ENCODE measurements at places on chromosomes 2 and 18. TPM values are rescaled to one million over a fixed set of nuclear protein-coding genes. Genes with fewer than 3 reads are reported as not detected.
A peak's percentile ranks its signal among the peaks of the same experiment; 100 is the strongest.

DNA sequence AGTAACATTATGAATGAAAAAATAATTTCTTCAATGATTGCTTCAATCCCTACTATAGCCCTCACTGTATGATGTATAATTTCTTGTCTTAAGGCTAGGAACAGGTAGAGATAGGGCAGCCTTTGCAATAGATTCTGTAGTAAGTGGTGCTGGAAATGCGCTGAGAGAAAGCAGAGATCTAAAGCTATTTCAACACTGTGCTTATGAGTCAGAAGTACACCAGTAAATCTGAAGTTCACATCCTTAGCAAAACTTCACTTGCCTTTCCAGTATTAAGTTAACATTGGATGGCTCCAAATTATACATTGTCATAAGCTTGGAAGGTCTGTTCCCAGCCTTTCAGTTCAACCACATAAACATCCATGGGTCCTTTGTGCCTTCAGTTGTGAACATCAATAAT, 178.2 kb upstream of the EPHA4 start:
- H3K36me3 ChIP-seq = no peaks in the 10 kb centered on the region
- H3K27ac ChIP-seq = no peak overlapping the region
- DNase-seq = no peak
- H3K4me1 ChIP-seq = no peaks in the 10 kb centered on the region

GRCh38 chr2:151610310-151610709, 124.0 kb downstream of the NEB start:
- H3K27ac ChIP-seq = no peak overlapping the region
- no peaks in the 10 kb centered on the region for H3K4me1 ChIP-seq
- no peak overlapping the region for H3K4me3 ChIP-seq
- no peak for DNase-seq
- no peaks in the 10 kb centered on the region for H3K27me3 ChIP-seq

The INPP5D gene
- total RNA-seq = 32.0 TPM

- no peak for DNase-seq
- no peaks in the 10 kb centered on the region for H3K4me1 ChIP-seq
- no peak overlapping the region for H3K4me3 ChIP-seq
- peaks cover 70% of the 10 kb centered on the region for H3K36me3 ChIP-seq
- H3K27ac ChIP-seq = no peak overlapping the region
- no peaks in the 10 kb centered on the region for H3K27me3 ChIP-seq
Measured at GRCh38 chr2:186645999-186646398, 47.9 kb upstream of the FAM171B start.

The IGFBP5 gene
- total RNA-seq = 145 TPM

GRCh38 chr2:225337183-225337582, 62.3 kb upstream of the NYAP2 start:
- H3K36me3 ChIP-seq = no peaks in the 10 kb centered on the region
- H3K4me3 ChIP-seq = no peak overlapping the region
- no peaks in the 10 kb centered on the region for H3K4me1 ChIP-seq
- no peak overlapping the region for H3K27ac ChIP-seq

- DNase-seq = no peak
- no peak overlapping the region for H3K4me3 ChIP-seq
- no peaks in the 10 kb centered on the region for H3K36me3 ChIP-seq
- H3K4me1 ChIP-seq = no peaks in the 10 kb centered on the region
Measured at GRCh38 chr2:14081521-14081920, 551.0 kb upstream of the LRATD1 start.

DNA sequence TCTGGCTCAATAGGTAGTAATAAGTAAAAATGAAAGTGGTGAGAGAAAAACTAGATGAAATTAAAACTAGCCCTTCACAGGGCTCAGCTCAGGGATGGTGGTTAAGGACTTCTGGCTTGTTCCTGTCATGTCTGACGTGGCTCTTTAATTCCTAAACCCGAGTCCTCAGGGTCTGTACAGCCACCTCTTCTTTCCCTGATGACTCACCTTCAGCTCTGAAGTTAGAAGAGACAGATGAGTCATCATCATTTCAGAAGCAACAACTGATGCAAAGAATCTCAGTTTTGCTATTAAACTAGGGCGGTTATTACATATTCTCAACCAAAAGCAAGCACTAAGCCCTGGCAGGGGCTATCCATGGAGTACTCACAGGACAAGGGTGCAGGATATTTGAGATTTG, 24.0 kb upstream of the ITGB6 start:
- H3K27ac ChIP-seq = peak overlapping the region; percentile 82
- H3K27me3 ChIP-seq = no peaks in the 10 kb centered on the region
- DNase-seq = no peak

DNA sequence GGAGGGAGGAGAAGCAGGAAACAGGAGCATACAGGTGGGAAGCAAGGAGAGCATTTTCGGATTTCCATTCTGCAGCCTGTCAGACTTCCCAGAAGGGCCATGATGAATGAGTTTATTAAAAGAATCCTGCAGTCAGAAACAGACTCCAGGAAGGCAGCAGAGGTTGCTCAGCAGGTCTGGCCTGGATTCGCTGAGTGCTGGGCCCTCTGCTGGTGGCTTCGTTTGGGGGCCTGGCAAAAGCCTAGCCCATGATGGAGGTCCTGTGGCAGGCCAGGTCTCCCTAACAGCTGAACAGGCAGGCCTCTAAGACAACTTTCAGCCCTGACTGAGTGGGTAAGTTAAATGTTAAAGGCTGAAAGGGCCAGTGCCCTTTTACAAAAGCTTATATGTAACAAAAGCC, 108.2 kb upstream of the CAPN13 start:
- no peaks in the 10 kb centered on the region for H3K27me3 ChIP-seq
- peak; percentile 56 for DNase-seq
- no peaks in the 10 kb centered on the region for H3K4me1 ChIP-seq
- H3K4me3 ChIP-seq = no peak overlapping the region
- no peaks in the 10 kb centered on the region for H3K36me3 ChIP-seq

The SERPINB11 gene
- 0.77 TPM for total RNA-seq

The EFEMP1 gene
- 219 TPM for total RNA-seq

GRCh38 chr2:10188211-10188610, 65.7 kb downstream of the RRM2 start:
- no peaks in the 10 kb centered on the region for H3K36me3 ChIP-seq
- no peak overlapping the region for H3K27ac ChIP-seq
- H3K27me3 ChIP-seq = no peaks in the 10 kb centered on the region

- no peak overlapping the region for H3K27ac ChIP-seq
- no peaks in the 10 kb centered on the region for H3K36me3 ChIP-seq
- DNase-seq = no peak
- no peaks in the 10 kb centered on the region for H3K4me1 ChIP-seq
- no peaks in the 10 kb centered on the region for H3K27me3 ChIP-seq
- H3K4me3 ChIP-seq = no peak overlapping the region
Measured at GRCh38 chr2:106839849-106840595, 45.9 kb downstream of the ST6GAL2 start.

All from lower lobe of right lung (tissue), 2 donors.